Activated CD4-positive, alpha-beta T cell treated with anti-CD3 and anti-CD28 coated beads, Interleukin-2, amount 10 ng/mL, durations not matched to agents 24 days and 14 days (primary cell): ENCODE measurements at places on chromosomes 5 and 9. TPM values are rescaled to one million over a fixed set of nuclear protein-coding genes. Genes with fewer than 3 reads are reported as not detected.
A peak's percentile ranks its signal among the peaks of the same experiment; 100 is the strongest.

The TXNDC8 gene
- total RNA-seq: not detected in 2 replicates

The GFI1B gene
- not detected in 2 replicates for total RNA-seq

The TRIM36 gene
- total RNA-seq: 0.12 TPM in 1 of 2 replicates, not detected in the other

The ANKRD18A gene
- total RNA-seq: 2.7 and 4.5 TPM in 2 replicates

The C6 gene
- not detected in 2 replicates for total RNA-seq

The SCGB3A2 gene
- not detected in 2 replicates for total RNA-seq

The OTP gene
- not detected in 2 replicates for total RNA-seq

The PCDHGA7 gene
- total RNA-seq: 0.05 and 0.23 TPM in 2 replicates

The ADCY2 gene
- not detected in 2 replicates for total RNA-seq

The RLN2 gene
- total RNA-seq: 0.30 and 1.5 TPM in 2 replicates

The SUSD3 gene
- 38.3 and 40.9 TPM in 2 replicates for total RNA-seq

DNA sequence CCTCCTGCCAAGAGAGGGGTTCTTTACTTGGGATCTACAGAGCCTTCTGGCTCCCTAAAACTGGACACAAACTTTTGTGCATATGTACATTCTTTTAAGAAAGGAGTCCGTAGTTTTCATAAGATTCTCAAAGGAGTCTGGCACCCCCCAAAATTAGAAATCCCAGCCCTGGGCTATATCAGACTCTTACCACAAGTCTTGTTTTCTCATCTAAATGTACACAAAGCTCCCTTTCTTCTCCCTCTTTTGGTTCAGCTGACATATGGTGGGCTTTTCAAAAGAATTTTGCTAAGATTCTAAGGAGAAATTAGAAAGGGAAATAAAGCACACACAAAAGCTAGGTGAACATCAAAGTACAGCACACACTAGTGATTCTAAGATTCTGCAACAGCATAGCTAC is 114.4 kb downstream of the ENC1 start:
- H3K27ac ChIP-seq: no peak overlapping the region
- H3K27me3 ChIP-seq: no peaks in the 10 kb centered on the region
- H3K4me3 ChIP-seq: no peak overlapping the region
- no peak for DNase-seq
- H3K4me1 ChIP-seq: no peaks in the 10 kb centered on the region

DNA sequence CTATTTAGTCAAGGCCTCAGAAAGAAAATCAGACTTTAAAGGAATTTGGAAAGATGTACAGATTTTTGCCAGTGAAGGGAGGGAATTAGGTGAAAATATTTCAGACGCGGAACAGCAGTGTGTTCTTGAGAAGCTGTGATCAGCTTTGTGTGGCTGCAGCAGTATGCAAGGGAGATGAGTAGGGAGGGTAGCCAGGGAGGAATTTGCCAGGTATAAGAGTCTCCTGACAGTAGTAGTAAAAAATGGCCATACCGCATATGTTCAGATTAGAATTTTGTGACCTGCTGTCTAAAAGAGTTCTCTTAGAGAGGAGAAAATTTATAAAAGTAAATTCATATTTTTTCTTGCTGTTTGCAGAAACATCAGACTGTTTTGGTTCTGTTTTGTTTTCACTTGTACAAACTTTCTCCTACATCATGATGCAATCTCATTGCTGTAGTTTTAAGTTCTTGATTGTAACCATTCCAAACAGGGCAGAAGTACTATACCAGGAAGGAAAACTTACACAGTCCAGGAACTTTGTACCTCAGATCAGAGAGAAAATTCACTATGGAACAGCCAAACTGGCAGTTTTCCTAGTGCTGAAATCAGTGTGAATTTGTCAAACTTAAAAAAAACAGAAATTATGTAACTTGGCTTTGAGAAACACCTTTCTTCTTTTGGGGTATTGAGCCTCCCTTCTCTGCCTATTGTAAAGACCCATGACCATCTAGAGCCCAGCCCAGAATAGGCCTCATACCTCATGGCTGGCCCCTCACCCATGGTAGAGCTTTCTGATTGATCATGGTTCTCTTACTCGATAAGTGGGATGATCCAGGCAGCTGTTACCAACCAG is 78.4 kb upstream of the NR3C1 start:
- no peaks in the 10 kb centered on the region for H3K36me3 ChIP-seq
- H3K4me1 ChIP-seq: no peaks in the 10 kb centered on the region
- H3K4me3 ChIP-seq: no peak overlapping the region
- H3K27me3 ChIP-seq: no peaks in the 10 kb centered on the region

- DNase-seq: no peak
- no peak overlapping the region for H3K4me3 ChIP-seq
These were observed 368.1 kb upstream of the GRIA1 start for GRCh38 chr5:153122403-153122802.

- peaks cover 4% of the 10 kb centered on the region for H3K36me3 ChIP-seq
- no peak overlapping the region for H3K27ac ChIP-seq
- H3K4me1 ChIP-seq: peaks cover 6% of the 10 kb centered on the region
- no peak for DNase-seq
- peaks cover 83% of the 10 kb centered on the region for H3K27me3 ChIP-seq
These were observed 10.6 kb downstream of the FOXD1 start for GRCh38 chr5:73437777-73438644.

- DNase-seq: no peak
- H3K36me3 ChIP-seq: no peaks in the 10 kb centered on the region
- no peaks in the 10 kb centered on the region for H3K27me3 ChIP-seq
- H3K4me1 ChIP-seq: no peaks in the 10 kb centered on the region
These were observed 498.4 kb downstream of the TLE4 start for GRCh38 chr9:80070071-80070742.

DNA sequence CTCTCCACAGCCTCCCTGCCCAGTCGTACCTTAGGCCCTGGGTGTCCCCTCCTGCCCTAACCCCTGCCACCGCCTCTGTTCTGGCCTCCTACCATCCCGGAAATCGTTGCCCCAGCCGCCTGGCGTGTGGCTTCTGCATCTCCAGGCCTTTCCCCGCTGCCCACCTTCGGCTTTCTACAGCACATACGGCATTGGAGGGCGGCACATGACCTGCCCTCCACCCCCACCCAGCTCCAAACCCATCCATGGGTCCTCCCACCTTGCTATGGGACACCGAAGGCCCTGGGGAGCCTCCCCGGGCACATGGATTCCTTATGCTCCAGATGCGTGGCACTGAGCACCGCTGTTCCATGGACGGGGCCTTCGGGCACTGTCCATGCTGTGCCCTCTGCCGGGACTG is 32.0 kb downstream of the FGF18 start:
- H3K4me3 ChIP-seq: peak overlapping the region; percentile 31
- H3K4me1 ChIP-seq: peaks cover 2% of the 10 kb centered on the region
- H3K27me3 ChIP-seq: peaks cover 40% of the 10 kb centered on the region
- DNase-seq: no peak
- H3K27ac ChIP-seq: no peak overlapping the region

- DNase-seq: no peak
- no peaks in the 10 kb centered on the region for H3K36me3 ChIP-seq
- no peak overlapping the region for H3K27ac ChIP-seq
These were observed 243.9 kb upstream of the ATP10B start for GRCh38 chr5:161095953-161096352.

- DNase-seq: no peak
- H3K4me1 ChIP-seq: no peaks in the 10 kb centered on the region
- no peaks in the 10 kb centered on the region for H3K27me3 ChIP-seq
These were observed 118.2 kb upstream of the TXNDC8 start for GRCh38 chr9:110455860-110456259.

GRCh38 chr9:96663506-96664120 is 8.5 kb upstream of the PRXL2C start:
- peaks cover 5% of the 10 kb centered on the region for H3K27me3 ChIP-seq
- no peak overlapping the region for H3K27ac ChIP-seq
- H3K4me1 ChIP-seq: peaks cover 2% of the 10 kb centered on the region
- H3K36me3 ChIP-seq: no peaks in the 10 kb centered on the region
- no peak overlapping the region for H3K4me3 ChIP-seq
- no peak for DNase-seq

DNA sequence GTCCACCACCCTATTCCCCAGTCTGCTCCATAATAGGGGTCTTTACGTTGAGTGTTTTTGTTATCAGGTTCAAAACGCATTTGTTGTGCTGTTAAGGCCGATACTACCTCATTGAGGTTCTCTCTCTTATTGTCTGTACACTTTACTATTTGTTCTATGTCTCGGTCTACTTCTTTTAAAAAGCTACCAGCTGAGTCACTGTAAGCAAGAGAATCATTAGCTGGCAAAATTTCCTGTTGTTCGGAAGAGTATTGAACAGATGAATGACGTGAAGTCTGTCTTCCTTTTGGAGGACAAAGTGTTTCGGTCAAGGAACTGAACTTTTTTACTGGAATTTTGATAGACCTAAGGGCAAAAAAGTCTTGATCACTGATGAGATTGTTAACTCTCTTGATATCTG is 10.3 kb downstream of the LYSMD3 start:
- H3K4me1 ChIP-seq: peaks cover 5% of the 10 kb centered on the region
- H3K36me3 ChIP-seq: peaks cover 44% of the 10 kb centered on the region
- H3K27ac ChIP-seq: no peak overlapping the region
- no peaks in the 10 kb centered on the region for H3K27me3 ChIP-seq
- no peak for DNase-seq
- H3K4me3 ChIP-seq: no peak overlapping the region

DNA sequence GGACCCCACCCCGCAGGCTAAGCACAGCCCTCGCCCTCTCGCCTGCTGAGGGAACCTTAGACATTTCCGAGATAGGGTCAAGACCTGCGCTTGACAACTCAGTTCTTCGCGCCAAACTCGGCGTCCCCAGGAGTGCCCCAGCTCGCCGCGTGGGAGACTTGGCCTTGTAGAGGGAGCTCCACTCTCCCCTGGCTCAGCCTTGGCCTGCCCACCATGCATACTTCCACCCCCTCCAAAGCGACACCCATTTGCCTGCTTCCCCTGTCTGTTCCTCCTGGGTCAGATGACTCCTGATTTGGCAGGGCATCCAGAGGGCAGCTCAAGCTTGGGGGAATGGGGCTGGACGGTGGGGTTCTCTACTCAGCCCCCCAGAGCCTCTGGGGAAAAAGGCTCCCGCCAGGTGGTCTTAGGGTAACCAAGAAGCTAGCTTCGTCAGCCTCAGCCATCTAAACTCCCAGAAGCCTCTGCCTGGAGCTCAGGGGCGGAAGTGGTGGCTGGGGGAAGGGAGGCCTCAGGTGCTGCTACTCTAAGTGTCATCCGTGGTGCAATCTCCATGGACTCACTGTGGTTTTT is 560 bp downstream of the DOCK2 start:
- DNase-seq: peak; percentile 92
- H3K27ac ChIP-seq: peak overlapping the region; percentile 95
- peak overlapping the region; percentile 91 for H3K4me3 ChIP-seq

- DNase-seq: no peak
- H3K4me1 ChIP-seq: no peaks in the 10 kb centered on the region
- H3K36me3 ChIP-seq: no peaks in the 10 kb centered on the region
- no peak overlapping the region for H3K4me3 ChIP-seq
These were observed 52.7 kb upstream of the ARL15 start for GRCh38 chr5:54362992-54363625.

GRCh38 chr5:178531786-178532185 is 58.4 kb downstream of the COL23A1 start:
- no peaks in the 10 kb centered on the region for H3K36me3 ChIP-seq
- H3K4me3 ChIP-seq: no peak overlapping the region
- H3K27ac ChIP-seq: no peak overlapping the region
- no peaks in the 10 kb centered on the region for H3K27me3 ChIP-seq

DNA sequence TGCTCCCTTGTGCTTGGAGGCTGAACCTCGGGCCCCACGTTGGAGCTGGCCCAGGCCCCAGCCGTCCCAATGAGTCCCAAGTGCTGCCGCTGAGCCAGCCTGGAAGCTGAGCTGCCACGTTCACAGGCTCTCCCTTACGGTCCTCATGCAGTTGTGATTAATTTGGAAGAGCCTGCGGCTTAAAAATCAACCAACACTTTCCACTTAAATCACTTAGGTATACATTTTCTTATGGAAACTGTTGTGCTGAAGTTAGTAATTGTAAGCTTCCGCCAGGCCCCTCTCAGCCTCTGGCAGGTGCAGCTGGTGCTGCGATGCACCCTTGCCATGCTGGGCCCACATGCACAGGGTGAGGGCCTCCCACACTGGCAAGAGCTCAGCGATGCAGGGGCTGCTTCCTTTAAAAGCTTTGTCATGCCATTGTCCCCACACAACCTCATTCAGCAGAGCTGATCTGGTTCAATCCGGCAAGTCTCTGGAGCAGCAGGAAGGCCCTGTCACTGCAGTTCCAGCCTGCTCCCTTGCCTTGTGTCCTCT is 61.0 kb downstream of the IPPK start:
- H3K27me3 ChIP-seq: no peaks in the 10 kb centered on the region
- no peak for DNase-seq
- H3K4me1 ChIP-seq: no peaks in the 10 kb centered on the region
- H3K4me3 ChIP-seq: no peak overlapping the region
- peaks cover 19% of the 10 kb centered on the region for H3K36me3 ChIP-seq

GRCh38 chr5:176188085-176188484 is 50.1 kb upstream of the SIMC1 start:
- H3K27ac ChIP-seq: no peak overlapping the region
- H3K27me3 ChIP-seq: peaks cover 3% of the 10 kb centered on the region
- no peak overlapping the region for H3K4me3 ChIP-seq
- no peaks in the 10 kb centered on the region for H3K4me1 ChIP-seq
- DNase-seq: no peak

DNA sequence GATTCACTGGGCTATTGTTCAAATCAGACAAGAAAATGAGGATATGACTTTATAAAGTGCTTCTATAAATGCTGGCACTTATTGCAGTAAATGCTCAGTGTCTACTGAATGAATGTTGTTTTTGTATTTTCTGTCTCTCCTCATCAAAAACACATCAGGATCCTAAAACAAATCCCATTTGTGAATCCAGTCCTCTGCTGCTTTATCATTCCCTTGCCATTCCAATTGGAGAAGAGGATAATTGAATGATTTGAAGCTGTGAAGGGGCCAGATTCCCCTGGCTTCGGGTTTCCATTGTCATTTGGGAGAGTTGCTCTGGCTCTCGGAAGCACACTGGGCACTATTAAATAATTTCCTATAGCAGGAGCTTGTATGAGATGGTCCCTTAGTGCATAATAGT is 666.8 kb downstream of the ACTL7B start:
- no peak overlapping the region for H3K4me3 ChIP-seq
- no peaks in the 10 kb centered on the region for H3K27me3 ChIP-seq
- no peak overlapping the region for H3K27ac ChIP-seq
- no peaks in the 10 kb centered on the region for H3K36me3 ChIP-seq

GRCh38 chr5:139460455-139460854 is 2.1 kb downstream of the ECSCR start:
- DNase-seq: no peak
- H3K27ac ChIP-seq: peak overlapping the region; percentile 94
- no peaks in the 10 kb centered on the region for H3K36me3 ChIP-seq
- peaks cover 44% of the 10 kb centered on the region for H3K4me1 ChIP-seq
- peak overlapping the region; percentile 75 for H3K4me3 ChIP-seq

DNA sequence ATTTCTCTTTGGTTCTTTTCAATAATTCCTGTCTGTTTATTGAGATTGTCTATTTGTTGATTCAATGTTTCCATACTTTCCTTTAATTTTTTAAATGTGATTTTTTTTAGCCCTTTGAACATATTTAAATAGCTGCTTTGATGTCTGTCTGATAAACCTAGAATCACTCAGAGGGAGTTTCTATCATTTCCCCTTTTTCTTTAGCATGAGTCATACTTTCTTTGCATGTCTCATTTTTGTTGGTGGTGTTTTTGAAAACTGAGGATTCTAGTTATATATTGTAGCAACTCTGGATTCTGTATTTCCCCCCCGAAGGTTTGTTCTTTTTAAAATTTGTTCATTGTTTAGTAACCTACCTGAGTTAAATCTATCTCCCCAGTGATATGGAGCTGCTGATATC is 24.2 kb upstream of the ZNF618 start:
- H3K27ac ChIP-seq: no peak overlapping the region
- peaks cover 8% of the 10 kb centered on the region for H3K27me3 ChIP-seq
- DNase-seq: no peak
- no peaks in the 10 kb centered on the region for H3K36me3 ChIP-seq
- H3K4me1 ChIP-seq: no peaks in the 10 kb centered on the region

- no peaks in the 10 kb centered on the region for H3K36me3 ChIP-seq
- no peak for DNase-seq
- H3K27me3 ChIP-seq: no peaks in the 10 kb centered on the region
- no peak overlapping the region for H3K27ac ChIP-seq
- no peak overlapping the region for H3K4me3 ChIP-seq
These were observed 619.1 kb downstream of the CCDC171 start for GRCh38 chr9:16171911-16172310.
